ENCODE measurements at places on chromosomes 3 and 15.

DNA sequence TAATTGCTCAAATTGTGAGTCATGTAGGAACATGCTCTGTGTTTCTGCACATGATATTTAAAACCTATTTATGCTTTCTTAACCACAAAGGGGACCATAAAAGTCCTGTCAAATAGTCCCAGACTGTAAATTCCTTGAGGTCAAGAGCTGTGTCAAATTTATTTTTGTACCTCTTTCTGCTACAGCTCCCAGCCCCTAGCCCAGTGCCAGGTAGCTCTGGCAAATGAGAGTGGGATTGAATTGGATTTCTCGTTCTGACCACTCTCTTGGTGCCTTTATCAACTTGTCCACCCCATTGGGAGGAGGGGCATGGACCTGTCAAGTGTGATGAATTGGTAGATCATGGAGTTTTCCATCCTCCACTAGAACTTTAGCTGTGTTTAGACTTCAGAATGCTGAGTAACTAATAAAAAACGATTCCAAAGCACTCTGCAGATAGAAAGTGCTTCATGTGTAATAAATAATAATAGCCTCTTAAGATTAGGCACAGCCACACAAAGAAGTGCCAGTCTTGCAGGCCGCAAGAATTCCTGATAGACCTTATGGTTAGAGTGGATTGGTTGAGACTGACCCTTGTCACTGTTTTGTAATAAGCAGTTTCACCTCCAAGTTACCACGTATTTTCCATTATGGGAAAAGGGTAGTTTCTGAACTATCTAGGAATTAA lies 120.4 kb downstream of the LPP start:
- DNase-seq: no peak

DNA sequence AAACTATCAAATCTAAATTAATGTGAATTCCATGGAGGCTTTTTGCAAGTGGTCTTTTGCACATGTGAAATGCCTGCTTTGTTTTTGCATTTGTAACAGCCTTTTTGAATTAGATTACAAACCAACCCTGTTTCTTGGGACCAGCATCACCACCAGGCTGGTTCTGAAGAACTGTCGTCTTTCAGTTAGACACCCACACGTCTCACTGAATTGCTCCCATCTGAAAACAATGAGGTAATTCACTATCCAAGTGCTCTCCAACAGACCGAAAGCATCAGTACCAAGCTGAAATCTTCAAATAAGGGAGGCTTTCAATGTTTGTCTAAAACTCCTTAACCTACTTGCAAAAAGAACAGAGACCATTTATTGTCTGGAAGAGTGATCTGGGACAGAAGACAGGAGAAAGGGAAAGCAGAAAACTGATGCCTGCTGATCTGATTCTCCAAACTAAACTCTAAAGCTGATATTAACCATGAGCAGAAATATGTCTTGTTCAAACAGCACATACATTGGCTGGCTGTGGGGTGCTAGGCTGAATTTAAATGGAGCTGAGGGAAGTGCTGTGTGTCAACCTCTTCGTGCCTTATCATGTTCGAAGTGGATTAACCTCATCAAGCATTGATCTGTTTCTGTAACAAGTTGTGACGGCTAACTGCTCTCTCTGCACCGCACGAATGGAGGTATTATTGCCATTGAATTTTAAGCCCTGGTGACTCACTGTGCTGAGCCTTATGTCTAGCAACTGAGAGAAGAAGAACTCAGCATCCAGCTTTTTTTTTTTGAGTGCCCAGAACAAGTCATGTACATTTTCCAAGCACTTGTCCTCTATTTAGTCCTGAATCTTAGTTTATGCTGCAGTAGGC lies 213.7 kb upstream of the P2RY1 start:
- no peak for DNase-seq

- no peak for DNase-seq
These were observed 250.9 kb upstream of the CFAP20DC start for GRCh38 chr3:59300733-59301132.

DNA sequence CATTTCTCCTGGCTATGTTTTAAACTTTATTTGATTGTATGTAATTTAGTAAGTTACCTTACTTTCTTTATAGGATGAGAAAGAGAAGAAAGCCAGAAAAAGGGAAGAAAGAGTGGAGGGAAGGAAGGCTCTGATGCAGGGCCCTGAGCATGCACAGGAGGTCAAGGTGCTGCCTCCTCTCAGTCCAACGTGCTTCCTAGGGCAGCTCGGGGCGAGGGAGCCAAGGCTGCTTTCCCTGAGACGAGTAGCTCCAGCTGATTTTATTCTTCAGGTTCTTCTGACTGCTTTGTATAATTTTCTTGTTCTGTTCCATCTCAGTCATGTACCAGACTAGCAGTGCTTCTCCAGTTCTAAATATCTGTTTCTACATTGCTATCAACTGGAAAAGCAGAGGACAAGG lies 3.4 kb downstream of the CORO2B start:
- DNase-seq: no peak

- no peak for DNase-seq
These were observed 250.4 kb downstream of the NTRK3 start for GRCh38 chr15:88006146-88006545.
